ENCODE measurements at places on chromosomes 7 and 10.

DNA sequence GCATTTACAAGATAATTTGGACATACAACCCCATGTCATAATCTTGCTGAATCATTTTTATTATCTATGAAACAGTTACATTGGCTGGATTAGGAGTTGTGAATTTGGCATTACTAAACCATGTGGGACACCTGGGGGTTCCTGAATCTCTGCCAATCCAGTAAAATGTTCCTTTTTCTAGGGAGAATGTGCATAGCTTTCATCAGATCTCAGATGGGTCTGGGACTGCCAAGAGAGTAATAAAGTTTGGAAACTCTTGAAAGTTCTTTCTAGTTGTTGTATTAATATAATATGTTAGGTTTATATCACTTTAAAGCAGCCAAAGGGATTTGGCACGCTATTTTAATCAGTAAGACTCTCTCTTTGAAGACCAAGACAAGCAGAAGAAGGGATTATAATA is 62.7 kb downstream of the SEMA3E start:
- no peak for DNase-seq

GRCh38 chr10:110011681-110012080 is 3.9 kb downstream of the ADD3 start:
- DNase-seq: no peak

GRCh38 chr7:73820013-73820412 is 10.8 kb upstream of the CLDN4 start:
- no peak for DNase-seq

- no peak for DNase-seq
Measured at GRCh38 chr10:75593692-75594556, 162.5 kb downstream of the LRMDA start.

- DNase-seq: no peak
Measured at GRCh38 chr10:70560511-70560941, 42.0 kb downstream of the PRF1 start.

DNA sequence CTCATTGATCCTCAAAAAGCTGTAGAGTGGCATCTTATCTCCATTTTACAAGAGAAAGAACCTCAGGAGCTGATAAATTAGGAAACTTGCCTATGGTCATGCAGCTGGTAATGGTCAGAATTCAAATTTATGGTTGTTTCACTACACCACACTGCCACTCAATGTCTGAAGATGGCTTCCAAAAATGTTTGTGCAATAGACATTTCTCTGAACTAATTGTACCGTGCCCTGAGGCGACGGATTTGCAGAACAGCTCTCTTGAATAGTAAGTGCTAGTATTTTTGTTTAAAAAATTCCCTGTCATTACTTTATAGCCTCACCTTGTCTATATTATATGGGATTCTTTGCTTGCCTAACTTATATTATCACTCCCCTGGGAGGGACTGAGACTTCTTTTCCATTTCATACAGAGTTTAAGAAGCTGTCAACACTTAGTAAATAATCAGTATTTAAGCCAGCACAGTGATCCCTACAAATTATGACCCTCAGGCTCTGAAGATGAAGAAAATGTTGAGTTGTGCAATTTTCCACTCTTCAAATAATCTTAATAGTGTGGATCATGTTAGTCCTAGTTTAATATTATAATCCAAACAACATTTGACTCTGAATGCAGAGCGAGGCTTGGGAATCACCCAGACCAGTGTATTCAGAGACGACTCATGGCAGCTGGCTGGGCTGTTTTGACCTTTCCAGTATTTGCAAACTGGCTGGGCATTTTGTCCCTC is 346.6 kb downstream of the PTEN start:
- no peak for DNase-seq

DNA sequence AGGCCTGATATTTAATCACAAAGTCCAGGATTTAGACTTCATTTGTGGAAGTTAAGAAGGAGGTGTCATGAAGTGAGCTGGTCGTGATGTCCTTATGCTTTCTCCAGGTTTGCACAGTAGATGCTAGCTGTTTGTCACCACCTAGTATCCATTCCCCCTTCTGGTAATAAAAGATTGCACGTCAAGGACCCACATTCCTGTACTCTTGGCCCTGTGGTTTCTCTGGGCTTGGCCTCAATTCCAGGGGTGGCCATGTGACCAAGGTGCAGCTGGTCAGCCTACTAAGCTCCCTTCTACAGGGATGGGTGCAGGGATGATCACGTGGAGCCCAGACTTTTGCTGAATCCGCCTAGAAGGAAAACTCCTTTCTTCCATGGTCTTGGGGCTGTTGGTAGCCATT is 16.5 kb downstream of the NPS start:
- DNase-seq: no peak

DNA sequence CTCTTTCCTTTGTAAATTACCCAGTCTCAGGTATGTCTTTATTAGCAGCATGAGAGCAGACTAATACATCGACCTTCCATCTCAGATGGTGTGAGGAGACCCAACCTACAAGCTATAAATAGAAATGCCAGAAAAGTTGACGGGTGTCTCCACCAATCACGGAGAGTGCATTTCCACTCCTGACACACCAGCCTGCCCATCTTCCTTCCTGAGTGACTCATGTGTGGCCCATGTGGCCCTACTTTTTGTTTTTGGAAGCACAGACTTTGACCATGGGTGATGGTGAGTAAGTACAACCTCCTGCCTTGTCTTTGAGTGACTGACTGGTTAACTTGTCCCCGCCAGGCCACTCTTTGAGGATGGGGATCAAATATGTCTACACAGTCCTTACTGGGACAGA is 147.0 kb downstream of the OAT start:
- DNase-seq: no peak

- no peak for DNase-seq
Measured at GRCh38 chr7:6636741-6637543, at the start of gene ZNF316. Gene ZNF316, plus strand, starts transcription at chr7:6637318. Its CDS starts 5,092 bp downstream, at chr7:6642410.

GRCh38 chr10:113801569-113801968 is 50.1 kb downstream of the PLEKHS1 start:
- DNase-seq: no peak
